ENCODE measurements at places on chromosomes 7 and 10. TPM values are rescaled to one million over a fixed set of nuclear protein-coding genes. Genes with fewer than 3 reads are reported as not detected.

LAMB1 gene
- 0.27 TPM for total RNA-seq

- DNase-seq, result no peak
Observed at GRCh38 chr10:125149680-125150047, 10.7 kb downstream of the CTBP2 start.

DNA sequence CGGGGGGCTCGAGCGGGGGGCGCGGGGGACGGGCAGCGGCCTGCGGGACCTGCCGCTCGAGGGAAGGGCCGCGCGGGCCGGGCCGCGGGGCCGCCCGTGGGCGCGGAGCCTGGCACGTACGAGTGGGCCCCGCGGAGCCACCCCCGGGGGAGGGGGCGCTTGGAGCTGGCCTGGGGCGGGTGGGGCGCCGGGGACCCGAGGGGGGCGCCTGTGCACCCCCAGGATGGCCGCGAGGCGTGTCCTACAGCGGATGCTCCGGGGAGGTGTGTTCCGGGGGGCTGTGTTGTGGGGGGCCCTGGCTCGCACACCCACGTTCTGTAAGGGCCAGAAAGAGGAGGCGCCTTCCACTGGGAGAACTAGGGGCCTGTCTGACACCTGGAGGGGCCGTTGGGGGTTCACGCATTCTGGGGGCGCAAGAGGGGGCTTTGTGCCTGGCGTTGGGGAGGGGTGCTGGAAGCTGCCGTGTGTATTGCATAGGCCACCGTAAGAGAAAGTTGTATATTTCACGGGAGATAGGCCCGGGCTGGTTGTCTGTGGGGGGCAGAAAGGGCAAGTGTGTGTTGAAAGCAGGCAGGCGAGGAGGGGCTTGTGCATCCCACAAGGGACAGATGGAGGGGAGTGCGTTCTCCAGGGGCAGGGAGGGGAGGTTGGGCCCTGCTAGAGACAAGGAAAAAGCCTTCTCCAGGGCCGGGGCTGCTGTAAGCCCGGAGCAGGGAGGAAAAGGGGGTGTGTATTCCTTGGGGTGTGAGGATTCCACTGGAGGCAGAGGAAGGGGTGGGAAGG lies 663 bp downstream of the VPS37D start:
- no peak for DNase-seq

GRCh38 chr7:1813394-1814088 lies 143.5 kb downstream of the ELFN1 start:
- no peak for DNase-seq

GRCh38 chr10:124696446-124697392 lies 47.5 kb downstream of the FAM53B start:
- DNase-seq, result no peak

DNA sequence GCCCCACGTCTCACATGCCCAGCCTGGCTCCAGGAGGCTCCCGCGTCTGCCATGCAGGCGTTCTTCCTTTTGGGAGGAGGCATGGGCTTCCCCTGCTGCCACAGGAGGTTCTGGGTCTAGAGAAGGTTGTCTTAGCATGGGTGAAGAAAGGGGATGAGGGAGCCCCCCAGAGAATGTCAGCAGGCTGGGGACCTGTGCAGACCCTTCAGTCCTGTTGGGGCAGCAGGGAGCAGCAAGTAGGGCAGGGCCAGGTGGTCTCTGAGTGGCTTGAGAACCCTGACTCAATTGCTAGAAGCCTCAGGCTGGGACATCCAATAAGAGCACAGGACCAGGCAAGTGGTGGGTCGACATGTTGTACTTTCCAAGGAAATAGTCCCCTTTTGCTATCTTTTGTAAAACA lies 34.4 kb upstream of the ADCYAP1R1 start:
- DNase-seq, result no peak

DNA sequence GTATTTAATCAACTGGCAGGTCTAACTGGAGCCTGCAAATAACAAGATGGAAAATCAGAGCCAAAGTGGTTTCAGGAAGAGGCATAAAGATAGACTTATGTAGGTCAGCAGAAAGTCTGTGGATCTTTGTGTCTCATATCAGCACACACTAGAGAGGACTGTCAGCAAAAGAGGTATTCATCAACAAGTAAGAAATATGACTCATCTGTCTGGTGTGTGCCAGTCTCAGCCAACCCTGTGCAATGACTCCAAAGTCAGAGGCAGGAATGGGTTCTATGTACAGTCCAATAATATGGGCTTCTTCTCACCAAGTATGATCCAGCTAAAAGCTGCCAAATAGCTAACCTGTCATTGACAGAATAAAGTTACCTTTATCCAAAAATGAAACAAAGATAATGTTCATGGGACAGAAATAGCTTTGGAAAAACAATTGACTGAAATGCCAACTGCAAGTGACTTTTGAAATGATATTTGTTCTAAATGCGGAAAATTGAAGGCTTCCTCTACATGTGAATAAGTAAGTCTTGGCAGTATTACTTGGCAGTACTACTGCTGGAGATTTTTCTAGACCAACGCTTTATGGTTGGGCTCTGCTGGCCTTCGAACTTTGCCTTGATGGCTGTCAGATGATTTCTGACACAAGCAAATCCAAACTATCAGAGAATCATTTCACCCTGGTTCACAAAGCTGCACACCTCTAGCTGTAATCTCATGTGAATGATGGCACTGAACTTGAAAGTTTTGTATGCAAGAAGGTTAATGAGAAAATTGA lies 272.3 kb upstream of the SEMA3C start:
- DNase-seq, result no peak

DNA sequence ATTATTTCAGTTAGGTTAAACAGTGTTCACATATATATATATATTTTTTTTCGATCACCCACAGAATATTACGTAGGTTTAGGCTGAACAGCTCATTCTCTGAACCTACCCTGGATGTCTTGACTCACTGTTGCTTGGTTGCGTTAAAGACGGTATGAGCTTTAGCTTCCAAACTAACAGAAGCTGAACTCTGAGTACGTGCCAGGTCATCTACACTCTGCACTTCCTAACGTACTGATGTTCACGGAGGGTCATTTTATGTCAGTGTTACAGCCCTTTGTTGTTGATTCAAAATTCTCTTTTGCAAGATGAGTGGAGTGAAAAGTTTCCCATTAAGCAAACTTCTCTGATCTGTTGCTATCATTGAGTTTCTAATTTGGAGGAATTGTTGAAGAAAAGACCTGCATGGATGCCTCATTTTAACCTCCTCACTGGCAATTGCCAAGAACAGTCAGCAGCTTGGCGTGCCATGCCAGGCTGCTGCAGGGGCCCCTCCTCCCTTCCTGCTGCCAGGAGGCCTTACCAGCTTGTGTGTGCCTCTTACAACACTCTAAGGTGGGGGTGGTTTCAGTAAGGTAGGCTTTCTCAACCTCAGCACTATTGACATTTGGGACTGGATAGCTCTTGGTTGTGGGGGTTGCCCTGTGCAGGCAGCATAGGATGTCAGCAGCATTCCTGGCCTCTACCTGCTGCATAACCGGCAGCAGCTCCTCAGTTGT lies 44.3 kb downstream of the INSYN2A start:
- no peak for DNase-seq

GRCh38 chr7:3520206-3520605 lies 219.2 kb downstream of the SDK1 start:
- DNase-seq, result no peak

GRCh38 chr10:92914478-92915325 lies 66.4 kb downstream of the EXOC6 start:
- DNase-seq, result peak; percentile 7

GRCh38 chr10:132209130-132209529 lies 22.4 kb downstream of the DPYSL4 start:
- no peak for DNase-seq

GRCh38 chr10:6607182-6607581 lies 27.1 kb upstream of the PRKCQ start:
- DNase-seq, result peak; percentile 34

GRCh38 chr10:103895411-103896186 lies 22.4 kb downstream of the STN1 start:
- no peak for DNase-seq

DNA sequence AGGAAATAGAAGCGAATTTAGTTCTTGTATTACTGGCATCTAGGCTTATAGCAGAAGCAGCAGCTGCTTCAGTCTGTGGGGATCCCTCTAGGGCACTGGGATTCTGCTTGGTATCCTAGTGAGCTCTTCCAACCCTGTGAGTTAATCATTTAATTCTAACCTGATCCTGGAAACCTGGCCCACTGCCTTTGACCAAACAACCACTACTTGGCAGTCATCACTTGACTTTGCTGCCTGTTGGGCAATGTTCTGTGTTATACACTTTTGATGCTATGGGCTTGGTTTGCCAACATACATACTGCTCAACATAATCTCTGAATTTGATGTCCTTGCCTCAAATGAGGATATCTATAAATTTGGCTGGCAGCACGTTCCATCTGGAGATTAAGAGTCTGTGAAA lies 813.4 kb downstream of the ANKRD7 start:
- DNase-seq, result no peak

DNA sequence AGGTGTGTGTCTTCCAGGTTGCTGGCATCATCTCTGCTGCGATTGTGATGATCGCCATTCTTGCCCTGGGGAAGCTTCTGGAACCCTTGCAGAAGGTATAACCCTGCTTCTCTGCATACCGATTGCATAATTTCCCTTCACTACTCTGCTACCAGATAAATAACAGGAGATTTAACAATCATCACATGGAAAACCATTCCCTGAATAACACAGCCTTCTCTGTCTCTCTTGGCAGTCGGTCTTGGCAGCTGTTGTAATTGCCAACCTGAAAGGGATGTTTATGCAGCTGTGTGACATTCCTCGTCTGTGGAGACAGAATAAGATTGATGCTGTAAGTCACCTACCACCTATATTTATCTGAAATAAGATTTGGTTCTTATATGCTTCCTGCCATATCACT lies 33.8 kb downstream of the SLC26A4 start:
- DNase-seq, result no peak

AS3MT gene
- total RNA-seq, result under 0.01 TPM

- DNase-seq, result no peak
Observed at GRCh38 chr7:114806590-114807162, 115.2 kb upstream of the MDFIC start.

HOXA4 gene
- total RNA-seq, result 1.1 TPM

IFIT1B gene
- under 0.01 TPM for total RNA-seq

DNA sequence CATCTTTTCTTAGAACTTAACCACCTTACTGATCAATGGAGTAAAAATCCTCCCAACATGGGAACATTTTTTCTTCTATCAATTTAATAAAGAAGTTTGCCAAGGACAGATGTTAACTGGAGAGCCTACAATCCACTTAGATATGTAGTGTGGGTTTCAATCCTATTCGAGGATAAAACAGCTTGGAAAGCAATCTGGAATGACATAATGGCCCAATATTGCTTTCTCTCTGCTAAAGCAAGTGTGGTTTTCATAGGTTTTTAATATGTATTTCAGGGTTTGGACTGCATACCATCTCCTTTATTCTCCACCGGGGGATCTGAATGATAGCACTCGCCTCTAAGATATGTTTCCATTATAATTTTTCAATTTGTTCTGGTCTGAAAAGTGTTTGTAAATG lies 149.7 kb downstream of the PRPF18 start:
- DNase-seq, result no peak

PARG gene
- 19.7 TPM for total RNA-seq

FKBP6 gene
- total RNA-seq, result not detected

DNA sequence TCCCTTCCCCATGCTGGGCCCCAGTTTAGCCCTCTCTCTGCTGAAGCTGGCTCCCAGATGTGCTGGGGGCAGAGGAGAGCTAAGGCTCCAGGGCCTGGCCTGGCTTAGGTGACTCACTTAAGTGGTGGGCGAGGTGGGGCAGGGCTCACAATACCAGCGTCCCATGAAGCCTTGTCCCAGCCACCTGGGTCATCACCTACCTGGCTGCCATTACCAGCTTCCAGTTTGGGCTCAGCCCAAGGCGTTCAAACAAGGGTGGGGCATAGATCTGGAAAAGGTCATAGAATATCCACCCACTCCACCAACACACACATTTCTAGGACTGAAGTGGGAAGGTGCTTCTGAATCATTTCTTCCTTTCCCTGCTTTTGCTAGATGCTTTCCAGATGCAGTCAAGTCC lies 8.3 kb downstream of the KAZALD1 start:
- DNase-seq, result no peak

DNA sequence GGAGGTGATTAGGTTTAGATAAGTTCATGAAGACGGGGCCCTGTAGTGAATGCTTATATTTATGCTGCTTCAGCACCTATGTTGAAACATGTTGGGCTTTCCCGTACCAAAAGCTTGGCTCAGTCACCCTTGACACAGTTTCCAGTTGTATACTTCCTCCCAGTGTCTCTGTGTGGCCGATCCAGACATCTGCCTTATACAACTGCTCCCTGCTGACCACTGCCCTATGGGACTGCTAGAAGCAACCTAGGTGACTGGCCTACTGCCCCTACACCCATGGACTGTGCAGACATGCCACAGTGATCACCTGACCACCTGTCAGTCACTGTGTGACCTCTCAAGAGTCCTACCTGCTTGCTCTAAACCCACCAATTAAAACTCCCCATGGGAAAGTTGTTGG lies 22.6 kb upstream of the TSPAN13 start:
- DNase-seq, result no peak

DNA sequence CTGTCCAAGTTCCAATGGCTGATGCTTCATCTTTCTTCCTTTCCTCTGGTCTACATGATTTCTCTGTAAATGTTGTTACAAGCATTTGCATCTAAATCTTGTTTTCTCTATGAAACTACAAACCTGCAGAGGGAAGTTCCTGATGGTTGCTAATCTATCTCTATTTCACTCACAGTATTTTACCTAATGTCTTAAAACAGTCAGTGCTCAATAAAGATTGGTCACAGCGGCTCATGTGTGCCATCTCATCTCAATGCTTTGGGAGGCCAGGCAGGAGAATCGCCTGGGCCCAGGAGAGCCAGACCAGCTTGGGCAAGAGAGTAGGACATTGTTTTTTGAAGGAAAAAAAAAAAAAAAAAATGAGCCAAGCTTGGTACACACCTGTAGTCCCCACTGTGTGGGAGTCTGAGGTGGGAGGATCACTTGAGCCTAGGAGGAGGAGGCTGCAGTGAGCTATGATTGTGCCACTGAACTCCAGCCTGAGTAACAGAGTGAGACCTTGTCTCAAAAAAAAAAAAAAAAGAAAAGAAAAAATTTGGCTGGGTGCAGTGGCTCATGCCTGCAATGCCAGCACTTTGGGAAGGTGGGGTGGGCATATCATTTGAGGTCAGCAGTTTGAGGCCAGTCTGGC lies 71.3 kb upstream of the ARMC3 start:
- DNase-seq, result no peak

DNA sequence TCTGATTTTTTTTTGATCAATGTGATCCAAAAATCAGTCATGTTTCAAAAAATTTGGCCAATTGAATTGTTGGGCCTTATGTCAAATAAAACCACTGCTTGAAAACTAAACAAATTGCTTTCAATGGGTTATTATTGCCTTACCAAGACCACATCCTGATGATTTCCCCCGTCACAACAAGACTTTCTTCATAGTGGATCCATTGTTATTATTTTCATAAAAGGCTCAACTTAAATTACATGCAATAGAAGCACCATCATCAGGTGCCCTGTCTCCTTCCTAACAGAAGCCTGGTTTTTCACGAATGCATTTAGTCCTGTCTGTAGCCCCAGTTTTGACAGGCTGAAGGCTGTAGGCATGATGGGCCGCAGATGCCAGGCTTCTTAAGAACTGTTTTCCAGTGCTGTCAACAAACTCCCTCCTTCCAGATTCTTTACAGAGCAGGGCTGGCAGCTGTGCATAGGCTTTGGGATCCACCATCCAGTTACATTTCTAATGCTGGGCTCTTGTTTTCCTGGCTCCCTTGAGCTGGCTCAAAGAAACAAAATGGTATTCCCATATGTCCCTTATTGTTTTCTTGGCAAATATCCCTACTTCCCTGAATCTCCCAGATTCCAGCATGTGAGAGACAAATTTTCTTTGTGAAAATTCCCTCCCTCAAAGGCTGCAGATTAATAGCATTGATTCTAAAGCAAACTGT lies 302.0 kb downstream of the TWIST1 start:
- DNase-seq, result no peak

OR2A1 gene
- 0.27 TPM for total RNA-seq
